NCI-H524 (cell line): ENCODE measurements at places on chromosomes 5 and 9.
A peak's percentile ranks its signal among the peaks of the same experiment; 100 is the strongest.

- no peak for DNase-seq
These were observed 50.7 kb downstream of the C7 start for GRCh38 chr5:40960037-40960436.

DNA sequence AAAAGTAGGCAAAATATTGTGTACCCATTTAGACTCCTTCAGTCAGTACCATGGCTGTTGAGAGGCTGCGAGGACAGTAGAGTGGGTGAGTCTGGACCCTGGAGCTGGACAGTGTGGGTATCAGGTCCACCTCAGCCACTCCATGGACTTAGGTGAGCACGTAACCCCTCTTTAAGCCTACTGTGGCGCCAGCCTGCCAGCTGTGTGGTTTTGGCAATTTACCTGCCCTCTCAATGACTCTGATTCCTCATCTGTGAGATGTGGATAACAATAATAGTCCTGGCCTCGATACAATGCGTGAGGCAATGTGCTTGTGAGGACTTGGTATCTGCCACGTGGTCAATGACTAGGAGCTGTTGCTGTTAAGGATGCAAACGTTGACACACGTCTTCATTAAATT, 17.9 kb downstream of the SLC1A3 start:
- DNase-seq: no peak

DNA sequence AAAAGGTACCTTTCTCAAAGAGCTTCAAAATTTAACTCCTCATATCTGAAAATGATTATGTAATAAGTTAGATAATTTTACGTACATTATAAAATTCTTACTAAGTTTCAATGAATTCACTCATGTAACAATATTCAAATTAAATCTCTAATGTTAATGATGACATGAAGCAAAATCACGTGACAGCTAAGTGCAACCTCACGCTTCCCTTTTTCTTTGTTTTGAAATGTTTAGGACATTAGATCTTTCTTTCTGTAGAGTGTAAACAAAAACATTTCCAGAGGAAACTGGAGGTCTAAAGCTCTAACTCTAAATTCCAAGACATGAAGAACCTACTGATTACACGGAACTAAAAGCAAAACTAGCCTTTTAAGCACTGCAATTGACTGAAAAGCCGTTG, 227.3 kb upstream of the TBCA start:
- DNase-seq: no peak

DNA sequence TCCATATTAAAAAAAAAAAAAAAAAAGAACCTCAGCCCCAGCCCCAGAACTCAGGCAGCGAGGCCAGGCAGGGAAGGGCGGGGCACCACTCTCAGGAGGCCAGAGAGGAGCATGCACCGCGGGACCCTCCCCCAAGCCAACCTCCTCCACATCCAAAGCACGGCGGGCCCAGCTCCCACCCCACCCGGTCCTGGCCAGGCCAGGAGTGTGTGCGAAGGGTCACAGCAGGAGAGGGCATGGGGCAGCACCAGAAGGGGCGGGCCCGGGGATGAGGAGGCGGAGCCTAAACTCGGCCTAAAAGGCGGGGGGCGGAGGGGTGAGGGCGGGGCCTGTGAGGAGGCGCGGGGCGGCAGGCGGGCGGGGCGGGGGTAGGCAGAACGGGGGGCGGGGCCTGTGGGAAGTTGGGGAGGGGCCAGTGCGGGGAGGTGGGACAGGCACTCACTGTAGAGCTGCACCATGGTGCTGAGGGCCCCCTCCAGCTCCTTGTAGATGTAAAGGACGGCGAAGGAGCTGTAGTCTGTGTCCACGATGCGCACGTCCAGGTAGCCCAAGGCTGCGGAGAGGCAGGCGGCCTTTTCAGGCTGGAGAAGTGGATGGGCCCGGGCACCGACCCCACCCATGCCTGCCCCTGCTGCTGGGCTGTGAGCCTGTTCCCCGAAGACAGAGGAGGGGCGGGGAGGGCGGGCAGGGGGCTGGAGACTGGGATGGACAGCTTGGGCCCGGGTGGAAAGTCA, 1.2 kb downstream of the LCN15 start:
- no peak for DNase-seq

DNA sequence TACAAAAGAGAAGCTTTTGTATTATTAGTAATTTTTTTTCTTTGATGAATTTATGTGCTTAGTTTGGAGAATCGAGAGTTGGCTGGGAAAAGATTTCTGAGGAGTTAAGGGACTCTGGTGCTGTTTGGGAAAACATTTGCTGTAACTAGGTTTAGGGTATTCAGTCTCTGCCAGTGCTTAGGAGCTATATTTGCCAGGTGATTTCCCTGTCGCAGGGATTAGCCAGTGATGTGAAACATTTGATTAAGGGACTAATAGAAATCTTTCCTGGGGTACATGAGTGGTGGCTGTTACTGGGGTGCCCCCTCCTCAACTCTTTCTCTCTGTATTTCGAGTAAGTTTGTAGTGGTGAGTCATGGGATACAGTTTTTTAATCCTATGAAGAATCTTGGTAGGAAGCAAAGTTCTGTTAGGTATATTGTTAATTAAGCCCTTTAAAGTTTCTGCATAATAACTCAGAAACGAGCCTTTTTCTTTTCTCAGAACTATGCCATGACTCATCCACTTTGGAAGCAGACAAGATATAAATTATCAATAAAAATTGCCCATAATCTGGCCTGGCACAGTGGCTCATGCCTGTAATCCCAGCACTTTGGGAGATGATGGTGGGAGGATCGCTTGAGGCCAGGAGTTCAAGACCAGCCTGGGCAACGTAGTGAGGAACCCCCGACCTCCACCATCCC, 18.6 kb downstream of the RGMB start:
- DNase-seq: no peak

DNA sequence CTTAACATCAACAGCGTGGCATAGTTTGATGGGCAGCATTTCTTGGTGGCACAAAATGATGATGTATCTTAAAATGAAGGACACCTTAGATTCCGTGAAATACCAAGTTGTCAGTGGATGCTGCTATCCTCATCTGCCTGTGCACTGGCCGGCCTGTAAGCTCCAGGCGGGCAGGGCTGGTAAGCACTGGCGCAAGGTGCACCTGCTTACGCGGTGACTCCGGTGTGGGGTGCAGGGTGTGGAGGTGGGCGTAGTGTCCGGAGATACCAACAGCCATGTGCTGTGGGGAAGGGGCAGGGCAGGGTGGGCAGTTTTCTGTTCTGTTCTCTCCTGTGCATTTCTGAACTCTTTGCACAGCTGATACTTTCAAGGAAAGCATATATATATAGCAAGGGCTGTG, 101.5 kb downstream of the KCNT1 start:
- DNase-seq: no peak

GRCh38 chr5:146707316-146707715, 171.2 kb downstream of the PPP2R2B start:
- no peak for DNase-seq

- no peak for DNase-seq
These were observed 30.6 kb upstream of the IL7R start for GRCh38 chr5:35826056-35826455.

DNA sequence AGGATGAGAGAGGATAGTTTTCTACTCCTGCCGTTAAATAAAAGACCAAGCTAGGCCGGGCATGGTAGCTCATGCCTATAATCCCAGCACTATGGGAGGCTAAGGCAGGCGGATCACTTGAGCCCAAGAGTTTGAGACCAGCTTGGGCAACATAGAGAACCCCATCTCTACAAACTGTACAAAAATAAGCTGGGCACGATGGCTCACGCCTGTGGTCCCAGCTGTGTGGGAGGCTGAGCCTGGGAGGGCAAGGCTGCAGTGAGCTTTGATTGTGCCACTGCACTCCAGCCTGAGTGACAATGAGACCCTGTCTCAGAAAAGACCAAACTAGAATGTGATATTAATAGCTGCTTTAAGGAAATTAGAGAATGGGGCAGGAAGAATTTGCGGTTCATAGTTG, 158.4 kb downstream of the NIPBL start:
- no peak for DNase-seq

DNA sequence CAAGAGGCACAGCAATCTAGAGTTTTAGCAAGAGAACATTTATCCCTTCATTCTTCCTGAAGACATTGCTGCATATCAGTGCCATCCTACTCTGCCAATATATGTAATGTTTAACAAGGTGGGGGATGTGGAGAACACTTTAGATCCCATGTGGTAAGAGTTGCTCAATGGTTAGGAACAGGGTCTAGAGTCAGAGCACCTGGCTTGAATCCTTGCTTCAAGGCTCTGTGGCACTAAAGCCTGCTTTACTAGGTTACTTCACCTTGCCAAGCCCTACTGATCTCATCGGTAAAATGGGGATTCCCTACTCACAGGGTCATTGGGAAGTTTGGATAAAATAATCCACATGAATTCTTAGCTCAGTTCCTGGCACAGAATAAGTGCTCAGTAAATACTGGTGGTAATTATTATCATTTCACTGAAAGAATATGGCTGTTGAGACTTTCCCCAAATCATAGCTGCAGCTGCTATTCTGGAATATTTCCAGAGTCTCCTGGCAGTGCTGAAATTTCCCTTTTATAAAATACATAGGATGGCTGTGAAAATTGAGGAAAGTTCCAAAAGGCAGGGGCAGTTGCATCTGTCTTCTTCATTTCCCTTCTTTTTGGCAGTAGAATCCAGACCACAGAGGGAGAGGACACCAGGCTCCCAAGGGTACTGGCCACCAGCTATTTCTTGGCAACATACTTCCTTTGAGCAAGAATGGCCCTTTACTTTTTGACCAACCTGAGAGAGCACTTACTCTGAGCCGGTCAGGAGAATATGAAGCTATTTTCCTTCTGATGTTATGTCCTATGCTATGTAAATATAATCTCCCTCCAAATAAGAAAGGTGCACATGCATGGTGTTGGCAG, 142.8 kb downstream of the PALM2AKAP2 start:
- DNase-seq: no peak

DNA sequence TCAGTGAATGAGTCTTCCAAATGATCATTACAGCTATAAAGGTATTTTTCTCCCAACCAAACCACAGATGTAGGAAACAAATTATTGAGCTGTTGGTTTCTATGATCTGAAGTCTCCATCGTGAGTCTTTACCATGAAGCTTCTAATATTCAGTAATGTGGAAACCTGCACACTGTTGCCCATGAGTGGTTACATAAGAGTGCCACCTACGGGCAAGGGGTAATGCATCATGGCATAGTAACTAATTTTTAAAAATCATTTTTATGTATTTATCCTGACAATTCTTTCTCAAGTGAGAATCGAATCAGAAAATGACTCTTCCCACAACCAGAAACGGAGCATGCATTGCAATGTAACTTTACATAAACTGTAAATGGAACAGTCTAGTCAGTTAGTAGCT, 282.5 kb upstream of the SMARCA2 start:
- DNase-seq: peak; percentile 22

DNA sequence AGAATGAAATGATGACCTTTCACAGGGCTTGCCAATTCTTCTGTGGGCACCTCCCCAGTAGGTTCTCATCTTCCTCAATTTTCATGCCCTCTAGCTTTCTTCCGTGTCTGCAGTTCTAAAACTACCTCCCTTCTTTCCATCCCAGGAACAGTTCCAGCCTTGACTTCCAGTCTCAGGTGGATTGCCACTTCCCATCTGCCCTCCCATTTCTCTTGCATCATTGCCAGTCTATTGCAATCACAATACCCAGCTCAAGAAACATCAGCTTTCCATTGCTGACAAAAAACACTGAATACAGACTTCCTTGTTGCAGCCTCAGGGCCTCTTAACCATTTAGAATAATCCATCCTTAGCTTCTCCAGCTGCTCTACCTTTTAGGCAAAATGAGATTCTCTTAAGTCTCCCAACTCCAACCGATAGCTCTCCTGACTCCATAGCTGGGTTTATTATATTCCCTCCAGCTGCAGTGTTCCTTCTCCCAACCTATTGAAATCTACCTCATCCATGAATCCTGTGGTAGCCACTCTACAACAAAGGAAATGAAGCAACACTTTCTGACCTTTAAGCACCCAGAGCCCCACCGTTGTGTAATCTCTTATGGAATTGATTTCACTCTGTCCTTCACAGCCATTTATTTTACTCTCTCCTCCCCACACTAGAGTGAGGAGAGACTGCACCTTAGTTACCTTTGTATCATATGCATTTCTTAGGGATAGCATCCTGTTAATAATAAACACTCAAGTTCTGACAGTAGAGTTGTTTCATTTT, 75.6 kb upstream of the PCA3 start:
- no peak for DNase-seq

GRCh38 chr5:58315794-58316193, 144.1 kb downstream of the PLK2 start:
- DNase-seq: no peak

DNA sequence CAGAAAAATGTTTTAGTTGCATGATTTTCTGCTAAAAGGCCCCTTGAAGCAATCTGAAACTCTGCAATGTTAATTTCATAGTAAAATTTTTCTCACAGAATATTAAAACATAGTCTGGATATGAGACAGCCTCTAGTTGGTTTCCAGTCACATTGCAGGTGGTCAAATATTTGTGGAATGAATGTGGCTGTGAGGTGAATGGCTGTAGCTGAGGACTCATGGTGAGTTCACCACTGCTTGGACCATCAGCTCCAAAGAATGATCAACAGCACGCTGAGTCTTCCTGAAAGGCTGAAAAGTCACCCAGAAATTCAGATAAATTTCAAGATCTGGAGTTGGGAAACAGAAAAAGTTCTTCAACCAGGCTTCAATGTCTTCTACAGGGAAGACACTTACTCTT, 79.8 kb downstream of the MAT2B start:
- DNase-seq: no peak

- no peak for DNase-seq
These were observed 74.5 kb upstream of the MAP3K1 start for GRCh38 chr5:56740868-56741267.

DNA sequence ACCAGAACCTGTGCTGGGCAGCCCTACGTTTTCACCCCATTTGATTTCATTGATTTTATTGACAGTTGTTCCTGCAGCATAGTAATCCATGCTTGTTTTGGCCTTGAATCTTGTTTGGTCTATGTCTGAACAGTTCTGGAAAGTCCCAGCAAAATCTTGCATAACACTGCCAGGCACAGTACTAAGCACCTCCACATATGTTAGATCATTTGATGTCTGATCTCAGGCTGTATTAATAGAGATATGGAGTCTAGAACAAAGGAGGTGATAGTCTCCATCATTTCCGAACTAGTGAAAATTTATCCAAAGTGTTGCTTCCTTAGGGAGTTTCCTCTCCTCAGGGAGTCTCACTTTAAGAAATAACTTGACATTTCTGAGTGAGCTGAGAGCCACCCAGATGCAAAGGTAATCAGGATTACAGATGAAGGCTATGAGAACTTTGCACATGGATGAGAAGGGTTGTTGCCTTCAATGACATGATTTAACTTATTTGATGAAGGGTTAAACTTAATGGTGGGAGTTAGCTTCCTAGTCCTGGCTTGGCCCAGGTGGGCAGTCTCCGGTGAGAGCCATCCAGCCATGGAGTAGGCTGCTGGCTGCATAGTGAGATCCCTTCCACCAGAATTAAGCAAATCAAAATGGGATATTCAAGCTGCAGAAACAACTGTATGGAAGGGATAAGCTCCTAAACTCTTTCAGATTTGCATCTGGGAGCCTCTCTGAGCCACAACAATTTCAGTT, 173.8 kb upstream of the MVB12B start:
- no peak for DNase-seq

- DNase-seq: no peak
These were observed 65.0 kb upstream of the ABL1 start for GRCh38 chr9:130770093-130770492.

DNA sequence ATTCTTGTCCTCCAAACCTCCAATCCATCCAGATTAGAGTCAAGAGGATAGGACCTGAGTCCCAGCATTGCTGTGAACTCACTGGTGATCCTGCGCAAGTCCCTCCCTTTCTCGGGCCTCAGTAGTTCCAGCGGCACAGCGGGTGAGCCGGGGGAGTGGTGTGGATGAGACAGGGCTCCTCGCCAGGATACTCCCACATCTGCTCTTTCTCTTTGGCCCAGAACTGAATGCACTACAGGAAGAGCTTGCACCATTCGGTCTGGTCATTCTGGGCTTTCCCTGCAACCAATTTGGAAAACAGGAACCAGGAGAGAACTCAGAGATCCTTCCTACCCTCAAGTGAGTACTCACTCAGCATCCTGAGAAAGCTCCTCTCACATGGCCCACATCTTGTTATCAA, 6.3 kb downstream of the GPX3 start:
- DNase-seq: no peak
